ENCODE measurements at places on chromosomes 2 and 18. TPM values are rescaled to one million over a fixed set of nuclear protein-coding genes. Genes with fewer than 3 reads are reported as not detected.

NOSTRIN gene
- not detected for total RNA-seq

VWA3B gene
- total RNA-seq = not detected

CCL20 gene
- total RNA-seq = not detected

ABHD1 gene
- not detected for total RNA-seq

SULT1C3 gene
- not detected for total RNA-seq

TSGA10 gene
- total RNA-seq = 3.8 TPM

MRPL19 gene
- total RNA-seq = 44.6 TPM

FOXI3 gene
- 0.34 TPM for total RNA-seq

NETO1 gene
- total RNA-seq = 5.5 TPM

SCN7A gene
- 0.32 TPM for total RNA-seq

PLCD4 gene
- total RNA-seq = 1.9 TPM

HAAO gene
- not detected for total RNA-seq

SPDYA gene
- total RNA-seq = 0.81 TPM

DNA sequence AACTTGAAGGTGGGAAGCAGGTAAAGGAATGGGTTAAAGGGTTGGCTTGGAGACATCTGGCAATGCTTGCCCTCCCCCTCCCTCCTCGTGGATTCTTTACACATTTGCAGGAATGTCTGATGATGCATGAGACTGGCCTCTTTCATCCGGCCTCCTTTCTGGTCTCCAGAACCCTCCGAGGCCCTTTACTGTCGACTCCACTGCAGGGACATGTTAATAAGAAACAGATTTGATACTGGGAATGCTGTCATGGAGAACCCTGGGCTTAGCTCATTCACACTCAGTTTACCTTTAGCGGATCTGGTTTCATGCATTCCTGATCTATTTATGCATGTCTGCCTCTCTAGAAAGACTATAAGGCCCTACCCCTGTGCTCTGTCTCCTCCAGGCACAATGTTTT, 238.7 kb downstream of the TGIF1 start:
- DNase-seq = no peak

- DNase-seq = no peak
These were observed 472.8 kb downstream of the PLCL1 start for GRCh38 chr2:198277181-198277580.

- DNase-seq = no peak
These were observed 65.1 kb upstream of the YWHAQ start for GRCh38 chr2:9695941-9696340.

- no peak for DNase-seq
These were observed 91.5 kb upstream of the NRP2 start for GRCh38 chr2:205590759-205591158.

DNA sequence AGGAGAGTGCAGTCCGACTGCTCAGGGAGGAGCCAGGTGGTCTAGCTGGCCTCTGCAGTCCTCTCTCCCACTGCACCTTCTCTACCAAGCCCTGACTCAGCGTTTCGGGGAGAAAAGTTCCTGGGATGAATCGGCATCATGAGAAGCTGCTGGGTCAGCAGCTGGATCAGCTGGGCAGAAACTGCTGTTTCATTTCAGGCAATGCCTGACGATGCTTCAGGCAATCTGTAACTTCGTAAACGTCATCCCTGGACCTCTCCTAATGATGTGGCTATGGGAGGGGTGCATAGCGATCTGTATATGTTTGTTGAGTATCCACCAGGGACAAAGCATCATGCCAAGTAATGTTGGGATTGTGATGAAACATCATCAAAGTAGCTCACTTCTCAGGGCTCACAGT, 20.7 kb downstream of the LIPG start:
- no peak for DNase-seq

- no peak for DNase-seq
These were observed 36.3 kb upstream of the CHRNA1 start for GRCh38 chr2:174800436-174801205.

GRCh38 chr2:70985956-70986355, 7.5 kb downstream of the ANKRD53 start:
- no peak for DNase-seq

GRCh38 chr2:12317814-12318426, 398.8 kb upstream of the TRIB2 start:
- DNase-seq = no peak

GRCh38 chr2:118991554-118991953, 49.6 kb downstream of the MARCO start:
- no peak for DNase-seq

DNA sequence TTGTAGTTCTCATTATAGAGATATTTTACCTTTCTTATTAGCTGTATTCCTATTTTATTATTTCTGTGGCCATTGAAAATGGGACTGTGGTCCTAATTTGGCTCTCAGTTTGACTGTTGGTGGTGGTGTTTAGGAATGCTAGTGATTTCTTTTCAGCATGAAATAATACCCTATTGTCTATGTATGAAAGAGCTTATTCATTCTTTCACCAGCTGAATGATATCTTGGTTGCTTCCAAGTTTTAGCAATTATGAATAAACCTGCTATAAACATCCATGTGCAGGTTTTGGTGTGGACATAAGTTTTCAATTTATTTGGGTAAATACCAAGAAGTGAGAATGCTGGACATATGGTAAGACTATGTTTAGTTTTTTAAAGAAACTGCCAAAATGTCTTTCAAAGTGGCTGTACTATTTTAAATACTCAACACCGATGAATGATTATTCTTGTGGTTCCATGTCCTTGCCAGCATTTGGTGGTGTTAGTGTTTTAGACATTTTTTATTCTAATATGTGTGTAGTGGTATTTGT, 501.6 kb upstream of the GYPC start:
- no peak for DNase-seq

- no peak for DNase-seq
These were observed 24.8 kb upstream of the TFCP2L1 start for GRCh38 chr2:121309801-121310200.
